ENCODE measurements at places on chromosomes 12 and 14.

GRCh38 chr12:3632256-3632655 lies 120.7 kb downstream of the CRACR2A start:
- no peak for DNase-seq

GRCh38 chr12:100332852-100333251 lies 24.0 kb upstream of the SLC17A8 start:
- no peak for DNase-seq

DNA sequence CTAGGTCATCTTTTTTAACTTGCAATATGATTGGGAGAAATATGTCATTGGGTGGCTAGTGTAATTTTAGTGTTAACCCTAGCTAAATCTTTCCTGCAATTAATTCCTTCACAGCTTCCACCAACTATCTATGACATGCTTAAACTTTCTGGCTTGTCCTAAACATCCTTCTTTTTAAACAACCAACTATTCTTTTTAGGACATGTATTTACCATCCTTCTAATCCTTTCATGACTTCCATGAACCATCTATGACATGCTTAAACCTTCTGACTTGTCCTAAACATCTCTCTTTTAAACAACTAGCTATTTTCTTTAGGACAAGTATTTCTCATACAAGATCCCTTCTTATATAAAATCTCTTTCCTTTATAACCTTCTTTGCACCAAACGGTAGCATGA lies 179.6 kb upstream of the PDZRN4 start:
- no peak for DNase-seq

DNA sequence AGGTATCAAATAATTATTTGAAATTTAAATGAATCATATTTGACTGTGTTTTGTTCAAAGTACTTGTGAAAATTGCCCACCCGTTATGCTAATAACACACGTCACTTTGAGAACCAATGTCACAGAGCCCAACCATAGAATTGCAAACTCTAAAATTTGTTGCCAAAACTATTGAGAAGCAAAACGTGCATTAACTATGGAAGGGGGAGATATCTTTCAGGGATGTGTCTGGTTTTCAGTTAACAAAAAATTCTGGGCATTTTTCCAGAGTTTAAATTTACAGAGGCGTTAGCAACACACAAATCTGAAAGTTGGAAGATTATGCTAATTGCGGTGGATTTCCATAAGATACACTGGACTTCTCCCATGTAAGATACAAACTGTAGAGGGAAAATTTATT lies 371.8 kb upstream of the E2F7 start:
- DNase-seq, result no peak

- DNase-seq, result no peak
These were observed 641.1 kb upstream of the TBX3 start for GRCh38 chr12:115324949-115325593.

DNA sequence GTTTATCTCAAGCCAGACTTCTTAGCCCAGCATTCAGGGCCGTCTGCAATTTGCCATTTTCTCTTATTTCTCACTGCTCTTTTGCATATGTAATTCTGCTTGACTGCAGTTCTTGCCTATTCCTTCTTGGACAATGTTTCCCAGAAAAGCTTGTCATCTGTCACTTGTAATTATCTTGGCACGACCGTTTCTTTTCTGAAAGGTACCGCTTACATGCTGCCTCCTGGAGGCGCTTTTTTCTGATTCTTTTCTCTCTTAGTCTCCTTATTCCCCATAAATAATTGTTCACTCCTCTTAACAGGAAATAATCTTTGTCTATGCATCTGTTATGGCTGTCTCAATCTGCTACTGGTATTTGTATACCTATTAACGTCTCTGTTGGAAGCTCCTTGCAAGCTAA lies 1.2 kb upstream of the ALDH1L2 start:
- DNase-seq, result no peak

- peak; percentile 60 for DNase-seq
These were observed 52.0 kb downstream of the PEX5 start for GRCh38 chr12:7241404-7242005.

- no peak for DNase-seq
These were observed 5.5 kb downstream of the DNAH10 start for GRCh38 chr12:123767613-123768012.

DNA sequence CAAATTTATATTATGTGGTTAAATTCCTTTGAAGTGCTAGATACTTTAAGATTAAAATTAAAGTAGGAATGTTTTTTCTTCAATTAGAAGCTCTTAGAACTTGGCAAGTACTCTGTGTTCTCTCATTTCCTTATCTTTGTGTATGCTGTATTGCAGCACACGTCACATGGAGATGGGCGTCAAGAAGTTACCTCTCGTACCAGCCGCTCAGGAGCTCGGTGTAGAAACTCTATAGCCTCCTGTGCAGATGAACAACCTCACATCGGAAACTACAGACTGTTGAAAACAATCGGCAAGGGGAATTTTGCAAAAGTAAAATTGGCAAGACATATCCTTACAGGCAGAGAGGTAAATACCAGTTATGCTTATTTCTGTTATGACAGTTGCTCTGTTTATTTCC lies 19.7 kb downstream of the MARK3 start:
- DNase-seq, result peak; percentile 66

DNA sequence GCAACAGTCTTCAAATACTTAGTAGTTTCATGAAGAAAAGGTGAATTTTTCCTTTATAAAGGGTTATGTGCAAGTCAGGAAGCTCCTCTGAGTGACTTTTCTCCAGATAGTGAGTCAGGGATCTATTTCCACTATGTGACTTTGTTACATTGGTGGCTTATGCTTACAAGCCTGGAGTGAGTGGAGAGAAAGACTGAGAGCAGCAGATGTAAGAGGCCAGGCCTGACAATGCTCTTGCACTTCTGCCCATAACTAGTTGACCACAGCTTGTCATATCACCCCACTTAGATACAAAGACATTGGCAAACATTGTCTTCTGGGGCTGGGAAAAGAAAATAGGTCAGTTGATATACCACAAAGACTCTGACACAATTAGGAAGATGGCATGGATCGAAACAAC lies 236.5 kb downstream of the PDZRN4 start:
- no peak for DNase-seq

DNA sequence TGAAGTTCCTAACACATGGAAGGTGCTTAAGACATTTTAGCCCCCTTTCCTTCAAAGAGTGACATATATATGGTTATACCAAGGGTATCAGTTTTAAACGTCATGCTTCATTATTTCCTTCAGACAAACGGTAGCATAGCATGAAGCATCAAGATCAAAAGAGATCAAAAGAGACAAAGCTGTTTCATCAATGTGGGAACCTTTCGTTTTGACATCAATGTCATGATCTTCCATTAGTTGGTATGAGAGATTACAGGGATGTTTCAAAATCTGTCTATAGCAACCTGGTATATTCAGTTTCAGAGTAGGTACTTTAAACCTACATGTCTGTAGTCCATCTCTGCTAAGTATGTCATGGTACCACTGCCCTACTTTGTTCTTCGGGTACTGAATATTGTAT lies 28.3 kb downstream of the PUS7L start:
- no peak for DNase-seq

DNA sequence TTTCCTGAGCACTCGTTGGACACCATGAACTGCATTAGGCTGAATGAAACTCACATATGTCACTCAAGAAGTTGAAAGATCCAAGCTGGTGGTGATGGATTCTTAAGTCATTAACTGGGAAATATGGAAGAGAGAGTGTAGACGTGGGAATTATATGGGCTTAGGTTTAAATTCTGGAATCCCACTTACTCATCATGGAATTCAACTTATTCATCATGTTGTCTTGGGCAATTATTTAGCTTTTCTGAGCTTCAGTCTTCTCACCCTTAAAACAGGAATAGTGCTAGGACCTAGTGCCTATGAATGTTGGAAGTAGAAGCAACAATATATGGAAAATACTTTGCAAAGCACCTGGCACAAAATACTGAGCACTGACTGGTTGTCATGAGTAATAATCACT lies 292.4 kb upstream of the TBX3 start:
- DNase-seq, result no peak

- no peak for DNase-seq
These were observed 9.6 kb upstream of the HSPB8 start for GRCh38 chr12:119169150-119169549.

DNA sequence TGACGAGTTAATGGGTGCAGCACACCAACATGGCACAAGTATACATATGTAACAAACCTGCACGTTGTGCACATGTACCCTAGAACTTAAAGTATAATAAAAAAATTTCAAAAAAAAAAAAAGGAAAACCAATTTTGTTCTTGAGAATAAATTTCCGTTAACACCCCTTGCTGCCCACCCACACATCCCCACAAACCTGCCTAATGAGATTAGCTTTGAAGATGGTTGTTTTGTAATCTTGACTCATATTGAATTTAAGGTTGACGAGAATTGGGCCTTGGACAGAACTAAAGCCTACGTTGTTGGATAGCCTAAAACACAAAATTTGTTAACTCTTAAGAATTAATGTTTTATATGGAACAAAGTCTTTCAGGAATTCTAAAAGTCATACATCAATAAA lies 52.9 kb downstream of the SYT1 start:
- no peak for DNase-seq

GRCh38 chr12:48990552-48990951 lies 8.6 kb downstream of the DDN start:
- DNase-seq, result no peak

DNA sequence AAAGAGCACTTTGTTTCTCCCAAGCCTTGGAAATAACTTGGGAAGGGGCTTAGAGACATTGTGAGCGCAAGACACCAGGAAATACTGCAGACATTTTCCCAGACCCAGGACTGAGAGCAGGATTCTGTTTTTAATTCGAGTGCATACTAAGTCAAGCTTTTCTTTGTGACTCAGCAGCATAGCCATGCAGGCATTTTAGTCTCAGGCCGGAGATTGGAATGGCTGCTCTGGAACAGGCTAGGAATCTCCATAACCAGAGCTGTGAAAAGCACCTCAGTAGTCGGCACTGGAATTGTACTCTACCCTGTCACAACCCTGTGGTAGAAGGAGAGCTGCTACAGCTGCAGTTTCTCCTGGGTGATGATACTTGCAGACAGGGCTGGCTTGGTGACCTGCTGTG lies 28.9 kb upstream of the GARIN6 start:
- no peak for DNase-seq

- DNase-seq, result peak; percentile 23
These were observed 1.0 kb downstream of the RNF41 start for GRCh38 chr12:56220611-56221231.

- DNase-seq, result no peak
These were observed 15.3 kb downstream of the EML1 start for GRCh38 chr14:99808515-99808914.

DNA sequence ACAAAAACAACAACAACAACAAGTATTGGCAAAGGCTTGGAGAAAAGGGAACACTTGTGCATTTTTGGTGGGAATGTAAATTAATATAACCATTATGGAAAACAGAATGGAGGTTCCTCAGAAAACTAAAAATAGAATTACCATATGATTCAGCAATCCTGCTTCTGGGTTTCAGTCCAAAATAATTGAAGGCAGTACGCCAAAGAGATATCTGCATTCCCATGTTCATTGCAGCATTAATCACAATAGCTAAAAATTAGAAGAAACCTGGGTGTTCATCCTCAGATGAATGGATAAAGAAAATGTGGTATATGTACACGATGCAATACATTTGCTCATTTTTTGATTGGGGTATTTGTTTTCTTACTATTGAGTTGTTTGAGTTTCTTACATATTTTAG lies 813.0 kb downstream of the NRXN3 start:
- DNase-seq, result no peak

All from hematopoietic multipotent progenitor cell treated with erythropoietin and hydrocortisone succinate and interleukin-3 and kit ligand, for 17 days (in vitro differentiated cells).